ENCODE measurements at places on chromosomes 5 and 9.

- DNase-seq = no peak
Observed at GRCh38 chr9:89750117-89750791, 145.4 kb downstream of the GADD45G start.

DNA sequence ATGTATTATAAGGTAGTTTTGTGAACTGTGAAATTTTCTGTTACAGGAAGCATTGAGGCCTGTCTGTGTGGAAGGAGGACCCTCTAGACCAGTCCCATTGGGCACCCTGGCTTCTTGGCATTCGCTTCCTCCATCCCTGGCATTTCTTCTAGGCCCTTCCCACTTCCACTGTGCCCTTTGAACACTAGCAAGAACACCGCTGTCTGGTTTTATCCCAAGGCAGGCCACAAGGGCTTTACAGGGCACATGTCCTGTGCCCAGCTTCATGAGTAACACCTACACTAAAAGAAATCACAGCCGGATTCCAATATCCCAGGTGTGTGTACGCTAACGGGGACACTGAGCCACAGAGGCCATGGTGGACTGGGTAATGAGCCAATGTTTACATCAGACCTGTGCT, 99.8 kb downstream of the ADRB2 start:
- no peak for DNase-seq

- no peak for DNase-seq
Observed at GRCh38 chr5:39452846-39453245, 28.1 kb upstream of the DAB2 start.

DNA sequence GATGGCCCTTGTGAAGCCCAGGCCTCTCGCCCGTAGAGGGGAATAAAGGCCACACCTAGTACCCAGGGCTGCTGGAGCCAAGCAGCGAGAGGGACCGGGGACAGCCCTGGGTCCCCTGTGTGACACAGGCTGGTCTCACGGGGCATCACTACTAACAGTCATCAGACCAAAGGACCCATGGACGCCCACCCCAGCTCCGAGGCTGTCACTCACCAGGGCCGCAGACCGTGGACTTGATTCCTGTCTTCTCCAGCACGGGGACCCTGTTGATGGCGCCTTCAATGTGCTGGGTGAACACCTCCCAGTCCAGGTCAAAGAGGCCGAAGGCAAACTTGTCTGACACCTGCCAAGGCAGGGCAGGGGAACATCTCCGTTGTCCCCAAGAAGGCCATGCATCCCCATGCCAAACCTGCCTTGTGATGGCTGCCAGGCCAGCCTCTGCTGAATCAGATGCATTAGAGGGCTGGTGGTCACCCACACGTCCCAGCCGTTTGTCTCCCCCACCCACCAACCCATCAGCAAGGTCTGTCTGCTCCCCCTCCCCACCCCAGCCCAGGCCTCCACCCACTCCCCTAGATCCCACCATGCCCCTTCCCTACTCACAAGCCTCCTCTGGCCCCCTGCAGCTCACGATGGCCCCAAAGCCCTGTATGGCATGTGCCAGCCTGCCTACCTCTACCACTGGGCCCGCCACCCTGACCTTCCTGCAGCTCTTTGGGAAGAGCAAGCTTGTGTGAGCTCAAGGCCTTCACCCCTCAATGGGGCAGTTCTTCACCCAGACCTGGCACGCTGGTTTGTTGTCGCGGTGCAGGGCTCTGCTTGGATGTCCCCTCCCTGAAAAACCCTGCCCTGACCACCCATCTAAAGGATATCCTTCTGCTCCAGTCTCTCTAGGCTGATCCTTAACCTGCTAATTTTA, 20.8 kb downstream of the SARDH start:
- DNase-seq = no peak

GRCh38 chr5:135561266-135561665, 17.5 kb downstream of the CXCL14 start:
- no peak for DNase-seq

DNA sequence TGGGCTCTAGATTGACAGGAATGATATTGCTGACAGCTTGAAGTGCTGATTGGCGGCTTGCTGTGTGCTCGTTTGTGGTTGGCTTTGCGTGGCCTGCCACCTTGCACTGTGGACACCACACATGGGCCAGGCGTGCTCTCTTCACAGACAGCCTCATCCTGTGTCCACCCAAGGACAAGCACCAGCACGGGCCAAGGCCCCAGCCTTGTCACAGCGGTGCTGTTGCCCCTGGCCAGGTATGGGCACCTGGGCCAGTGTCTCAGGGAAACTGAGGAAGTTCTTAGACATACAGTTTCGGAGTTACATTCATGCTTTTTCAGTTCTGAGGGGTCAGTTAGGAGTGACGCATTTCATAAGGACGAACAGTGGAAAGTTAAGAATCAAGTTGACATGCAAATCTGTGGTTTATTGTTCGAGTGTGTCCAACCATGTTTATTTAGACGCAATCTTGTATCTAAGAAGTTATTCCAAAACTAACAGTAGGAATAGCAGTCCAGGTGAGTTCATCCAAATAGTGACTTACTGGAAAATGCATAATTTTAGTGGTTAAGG, 125.9 kb downstream of the EHMT1 start:
- no peak for DNase-seq

- no peak for DNase-seq
Observed at GRCh38 chr9:6564360-6564759, 81.2 kb downstream of the GLDC start.

- no peak for DNase-seq
Observed at GRCh38 chr9:104864675-104865104, 63.3 kb downstream of the ABCA1 start.

GRCh38 chr5:109885205-109885604, 195.5 kb downstream of the MAN2A1 start:
- no peak for DNase-seq

GRCh38 chr9:20553558-20554149, 68.6 kb downstream of the MLLT3 start:
- no peak for DNase-seq

DNA sequence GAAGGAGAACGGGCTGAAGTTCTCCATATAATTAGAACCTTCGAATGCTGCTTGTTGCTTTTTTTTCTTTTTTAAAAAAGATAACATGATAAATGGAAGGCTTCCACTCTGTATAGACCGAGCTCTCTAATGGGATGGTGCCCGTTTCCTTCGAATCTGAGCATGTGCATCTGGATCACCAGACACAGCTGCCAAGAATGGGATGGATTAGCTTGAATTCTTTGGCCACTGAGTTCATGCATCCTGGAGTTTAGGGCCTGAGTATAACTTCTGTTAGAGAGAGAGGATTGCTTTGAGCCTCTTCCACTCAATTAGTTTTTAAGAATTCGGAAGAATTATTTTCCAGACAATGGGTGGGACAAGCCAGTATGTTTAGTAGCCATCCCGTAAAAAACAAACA, 93.7 kb upstream of the GDNF start:
- DNase-seq = no peak

DNA sequence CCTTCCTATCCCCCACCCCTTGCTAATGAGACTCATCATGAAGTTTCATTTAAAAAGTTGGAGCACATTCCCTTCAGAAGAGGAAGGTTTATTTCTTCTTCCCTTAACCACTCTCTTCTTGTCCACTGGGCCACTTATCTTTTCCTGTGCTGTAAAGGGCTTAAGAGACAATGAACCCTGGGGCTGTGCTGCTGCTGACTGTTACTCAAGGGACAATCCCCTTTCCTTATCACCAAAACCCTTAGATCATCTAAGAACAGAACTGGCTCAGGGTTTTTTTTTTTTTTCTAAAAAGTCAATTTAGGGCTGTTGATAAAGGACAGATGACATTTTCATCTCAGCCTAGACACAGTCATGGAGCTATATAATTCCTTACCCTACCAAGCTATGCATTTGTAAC, 29.6 kb downstream of the CAPSL start:
- no peak for DNase-seq

- DNase-seq = no peak
Observed at GRCh38 chr9:8784838-8785237, 985.3 kb upstream of the DMAC1 start.

GRCh38 chr9:113616116-113616515, 152.6 kb downstream of the RGS3 start:
- DNase-seq = no peak

- peak; percentile 92 for DNase-seq
Observed at GRCh38 chr5:53008751-53009150, 19.6 kb downstream of the ITGA2 start.

DNA sequence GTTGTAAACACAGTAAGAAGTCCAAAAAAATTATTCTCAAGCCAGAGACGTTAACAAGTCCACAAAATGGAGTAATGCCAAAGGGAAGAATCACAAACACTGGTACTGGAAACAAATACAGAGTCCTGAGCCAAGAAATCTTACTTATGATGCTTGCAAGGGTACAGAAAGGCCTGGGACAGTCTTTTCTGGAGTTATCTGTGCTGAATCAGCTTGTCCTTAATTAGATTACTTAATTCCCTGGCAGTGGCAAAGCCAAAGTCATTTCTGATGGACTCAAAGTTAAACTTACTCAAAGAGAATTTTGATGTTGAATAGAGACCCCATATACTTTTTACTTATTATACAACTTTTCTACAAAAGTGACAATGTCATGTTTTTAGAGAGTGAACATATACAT, 610.5 kb upstream of the ITGA1 start:
- DNase-seq = no peak

GRCh38 chr9:6996061-6996854, 238.5 kb downstream of the KDM4C start:
- no peak for DNase-seq

- no peak for DNase-seq
Observed at GRCh38 chr5:144249755-144250464, 79.2 kb downstream of the KCTD16 start.

- DNase-seq = no peak
Observed at GRCh38 chr5:168001318-168001717, 290.1 kb upstream of the WWC1 start.

DNA sequence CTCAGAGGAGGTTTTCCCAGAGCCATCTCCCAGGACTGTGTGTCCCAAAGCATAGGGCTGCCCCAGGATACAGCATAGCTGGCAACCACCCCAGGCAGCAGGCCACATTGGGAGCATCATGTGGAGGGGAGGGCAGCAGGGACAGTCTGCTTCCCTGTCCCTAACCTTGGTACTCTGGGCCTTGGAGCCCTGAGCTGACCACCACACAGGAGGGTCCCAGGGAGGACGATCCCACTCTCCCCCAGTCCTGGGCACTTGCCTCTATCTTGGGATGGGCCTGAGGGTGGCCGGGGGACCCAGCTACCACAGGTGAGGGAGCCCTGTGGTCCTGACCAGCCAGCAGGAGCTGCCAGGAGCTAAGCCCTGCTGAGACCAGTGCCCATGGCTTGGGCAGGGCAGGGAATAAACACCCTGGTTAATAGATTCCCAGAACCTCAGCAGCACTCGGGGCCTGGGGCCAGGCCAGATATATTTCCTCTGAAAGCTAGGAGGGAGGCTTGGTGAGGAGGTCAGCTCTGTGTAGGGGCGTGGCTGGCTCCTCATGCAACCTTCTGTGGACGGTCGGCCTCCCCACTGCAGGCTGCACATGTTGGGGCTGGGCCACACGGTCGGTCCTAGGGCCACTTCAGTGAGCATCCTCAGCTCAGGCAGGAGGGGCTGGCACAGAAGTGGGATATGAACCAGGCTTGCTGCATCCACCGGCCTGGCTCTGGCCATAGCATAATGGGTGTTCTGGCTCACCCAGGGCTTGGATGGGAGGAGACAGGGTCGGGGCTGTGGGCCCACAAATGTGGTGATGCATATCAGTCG, 4.2 kb downstream of the NINJ1 start:
- no peak for DNase-seq

GRCh38 chr9:74543145-74543544, 46.0 kb downstream of the RORB start:
- DNase-seq = peak; percentile 1
